Pancreas (tissue), 10 donors: ENCODE measurements at places on chromosomes 2 and 18.

- no peak for DNase-seq
Observed at GRCh38 chr2:96898135-96898505, 28.2 kb upstream of the SEMA4C start.

- no peak for DNase-seq
Observed at GRCh38 chr2:232750135-232750671, 26.2 kb downstream of the KCNJ13 start.

DNA sequence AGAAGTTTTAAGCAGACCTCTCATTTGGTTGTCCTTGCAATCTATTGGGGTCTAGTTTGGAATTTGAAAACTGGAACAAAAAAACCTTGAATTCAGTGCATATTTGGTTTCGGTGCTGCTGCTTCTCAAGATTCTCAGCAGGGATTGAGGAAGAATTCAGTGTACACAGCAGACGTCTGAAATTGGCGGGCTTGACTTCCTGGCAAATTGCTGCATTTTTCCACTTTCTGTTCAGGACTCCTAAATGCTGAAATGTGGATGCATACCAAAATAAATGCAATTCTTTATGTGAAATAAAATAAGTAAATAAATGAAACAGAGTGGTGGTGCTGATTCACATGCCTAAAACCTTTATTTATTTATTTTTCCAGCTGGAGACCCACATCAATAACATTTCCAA, 332.4 kb upstream of the KYNU start:
- DNase-seq: no peak

DNA sequence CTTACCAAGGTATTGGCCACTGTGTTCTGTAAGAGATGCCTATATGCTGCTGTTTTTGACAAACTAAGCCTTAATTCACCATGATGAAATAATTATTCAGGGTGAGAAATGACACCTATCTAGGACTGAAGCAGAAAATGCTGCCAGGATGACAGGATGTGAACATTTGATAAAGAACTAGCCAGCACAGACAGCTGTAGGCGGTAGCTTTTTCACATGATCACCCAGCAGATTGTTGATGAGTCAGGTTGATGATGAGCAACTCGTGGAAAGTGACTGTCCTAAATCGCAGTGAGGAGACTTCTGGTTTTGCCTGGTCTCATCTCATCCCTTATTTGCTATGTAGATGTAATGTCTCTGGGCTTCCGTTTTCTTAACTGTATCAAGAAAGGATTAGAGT, 144.1 kb downstream of the PRPF40A start:
- no peak for DNase-seq

DNA sequence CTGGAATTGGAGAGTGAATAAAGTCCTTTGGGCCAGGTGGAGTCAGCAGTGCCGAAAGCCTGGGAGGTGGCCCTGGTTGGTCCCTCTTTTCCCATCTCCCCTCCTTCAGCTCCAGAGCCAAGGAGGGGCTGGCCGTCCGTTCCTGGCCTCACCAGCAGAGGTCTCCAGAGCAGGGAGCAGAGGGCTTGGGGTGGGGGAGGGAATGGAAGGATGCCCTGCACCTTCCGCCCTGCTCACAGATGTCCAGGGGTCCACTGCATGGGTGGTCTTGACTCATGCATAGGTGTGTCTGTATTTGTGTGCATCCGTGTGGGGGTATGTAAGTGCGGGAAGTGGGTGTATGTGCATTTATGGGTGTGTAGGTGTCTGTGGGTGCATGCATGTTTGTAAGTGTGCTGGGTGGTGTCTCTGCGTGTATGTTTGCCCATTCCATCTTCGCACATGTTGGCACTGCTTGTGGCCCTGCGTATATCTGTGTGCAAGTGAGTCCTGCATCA, 201.8 kb downstream of the ZFP36L2 start:
- peak; percentile 59 for DNase-seq

GRCh38 chr2:197556456-197556855, 40.6 kb downstream of the MOB4 start:
- no peak for DNase-seq
